ENCODE measurements at places on chromosomes 13 and 19.
A peak's percentile ranks its signal among the peaks of the same experiment; 100 is the strongest.

- DNase-seq, result no peak
Measured at GRCh38 chr19:29576761-29577648, 29.1 kb upstream of the POP4 start.

DNA sequence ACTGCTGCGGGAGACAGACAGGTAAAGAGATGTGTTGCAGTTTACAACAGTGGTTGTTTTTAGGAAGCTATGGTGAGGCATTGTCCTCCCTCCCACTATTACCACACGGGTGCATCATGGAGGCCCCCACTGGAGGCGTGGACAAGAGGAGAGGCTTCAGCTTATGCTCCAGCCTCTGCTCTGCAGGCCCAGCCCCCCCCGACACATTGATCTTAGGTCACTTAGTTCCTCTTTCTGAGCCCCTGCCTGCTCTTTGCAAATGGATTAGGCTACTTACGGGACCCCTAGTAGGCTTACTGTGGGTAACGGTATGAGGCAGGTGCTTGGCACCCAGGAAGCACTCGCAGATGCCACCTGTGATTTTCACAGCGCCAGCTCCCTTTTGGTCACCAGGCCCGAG lies 123.9 kb downstream of the SLC7A1 start:
- no peak for DNase-seq

DNA sequence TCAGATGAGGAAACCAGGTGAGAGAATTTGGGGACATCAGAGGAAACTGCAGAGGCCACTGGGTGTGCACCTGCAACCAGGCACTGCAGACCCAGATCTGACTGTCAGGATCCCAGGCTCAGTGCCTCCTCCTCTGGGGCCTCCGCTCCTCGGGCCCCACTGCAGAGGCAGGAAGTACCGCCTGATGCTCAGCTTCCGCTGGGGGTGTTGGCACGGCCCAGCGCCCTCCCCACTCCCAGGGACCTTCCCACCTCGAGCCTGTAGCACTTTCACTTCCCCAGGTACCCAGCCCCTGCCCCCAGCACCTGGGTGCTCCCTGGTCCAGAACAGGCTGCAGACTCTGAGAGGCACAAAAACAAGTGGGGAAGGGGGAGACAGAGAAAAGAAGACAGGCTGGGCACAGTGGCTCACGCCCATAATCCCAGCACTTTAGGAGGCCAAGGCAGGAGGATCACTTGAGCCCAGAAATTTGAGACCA lies 1.4 kb upstream of the CD37 start:
- peak; percentile 50 for DNase-seq

GRCh38 chr19:51147663-51148062 lies 5.6 kb downstream of the SIGLEC7 start:
- no peak for DNase-seq
